ENCODE measurements at places on chromosomes 5 and 9.
A peak's percentile ranks its signal among the peaks of the same experiment; 100 is the strongest.

- DNase-seq: no peak
- peak overlapping the region; percentile 75 for H3K4me3 ChIP-seq
- H3K4me1 ChIP-seq: peaks cover 15% of the 10 kb centered on the region
These were observed 809 bp downstream of the MCCC2 start for GRCh38 chr5:71587766-71588532.

DNA sequence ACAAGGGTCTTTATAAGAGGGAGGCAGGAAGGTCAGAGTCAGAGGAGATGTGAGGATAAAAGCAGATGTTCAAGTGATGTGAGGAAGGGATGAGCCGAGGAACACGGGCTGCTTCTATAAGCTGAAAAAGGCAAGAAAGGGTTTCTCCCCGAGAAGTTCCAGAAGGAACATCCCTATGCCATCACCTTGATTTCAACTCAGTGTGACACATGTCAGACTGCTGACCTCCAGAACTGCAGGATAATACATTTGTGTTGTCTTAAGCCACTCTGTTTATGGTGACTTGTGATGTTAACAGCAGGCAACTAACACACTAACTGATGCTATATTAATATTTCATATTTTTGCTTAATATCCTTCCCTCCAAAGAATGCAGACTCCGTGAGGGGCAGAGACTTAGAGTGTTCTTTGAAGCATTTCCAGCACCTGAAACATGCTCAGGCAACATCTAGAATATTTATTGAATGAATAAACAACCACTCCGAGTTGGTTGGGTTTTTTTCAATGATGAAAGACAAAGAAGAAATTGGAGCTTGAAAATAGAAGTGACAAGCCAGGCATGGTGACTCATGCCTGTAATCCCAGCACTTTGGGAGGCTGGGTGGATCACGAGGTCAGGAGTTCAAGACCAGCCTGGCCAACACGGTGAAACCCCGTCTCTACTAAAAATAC lies 77.6 kb upstream of the ADRA1B start:
- no peak overlapping the region for H3K27ac ChIP-seq
- no peaks in the 10 kb centered on the region for H3K36me3 ChIP-seq
- no peak for DNase-seq
- H3K27me3 ChIP-seq: no peaks in the 10 kb centered on the region

- no peaks in the 10 kb centered on the region for H3K4me1 ChIP-seq
- H3K27me3 ChIP-seq: no peaks in the 10 kb centered on the region
- no peak for DNase-seq
- no peaks in the 10 kb centered on the region for H3K36me3 ChIP-seq
- no peak overlapping the region for H3K4me3 ChIP-seq
These were observed 191.0 kb downstream of the GLIS3 start for GRCh38 chr9:4108754-4109465.

GRCh38 chr5:120035181-120035580 lies 405.8 kb downstream of the FAM170A start:
- H3K27ac ChIP-seq: no peak overlapping the region
- H3K4me1 ChIP-seq: peaks cover 25% of the 10 kb centered on the region
- no peaks in the 10 kb centered on the region for H3K27me3 ChIP-seq
- DNase-seq: no peak

DNA sequence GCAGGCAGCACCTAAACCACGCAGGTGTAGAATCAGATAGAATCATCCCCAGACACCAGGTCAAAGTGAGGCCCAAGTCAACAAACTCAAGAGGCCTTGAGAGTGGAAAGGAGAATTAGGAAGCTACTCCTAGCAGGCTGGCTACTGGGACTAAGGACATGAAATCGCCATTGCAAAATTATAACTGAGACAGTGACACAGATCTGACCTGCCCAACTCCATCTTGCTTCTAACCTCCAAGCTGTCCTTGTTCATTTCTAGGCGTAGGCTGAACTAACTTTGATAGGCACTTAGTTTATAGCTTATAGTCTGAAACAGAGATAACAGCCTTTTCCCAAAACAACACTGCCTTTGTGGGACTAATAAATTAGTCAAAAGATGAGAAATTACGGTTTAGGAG lies 52.8 kb downstream of the ACTL7B start:
- H3K27me3 ChIP-seq: no peaks in the 10 kb centered on the region
- no peak overlapping the region for H3K4me3 ChIP-seq
- no peak for DNase-seq
- no peak overlapping the region for H3K27ac ChIP-seq
- no peaks in the 10 kb centered on the region for H3K36me3 ChIP-seq

DNA sequence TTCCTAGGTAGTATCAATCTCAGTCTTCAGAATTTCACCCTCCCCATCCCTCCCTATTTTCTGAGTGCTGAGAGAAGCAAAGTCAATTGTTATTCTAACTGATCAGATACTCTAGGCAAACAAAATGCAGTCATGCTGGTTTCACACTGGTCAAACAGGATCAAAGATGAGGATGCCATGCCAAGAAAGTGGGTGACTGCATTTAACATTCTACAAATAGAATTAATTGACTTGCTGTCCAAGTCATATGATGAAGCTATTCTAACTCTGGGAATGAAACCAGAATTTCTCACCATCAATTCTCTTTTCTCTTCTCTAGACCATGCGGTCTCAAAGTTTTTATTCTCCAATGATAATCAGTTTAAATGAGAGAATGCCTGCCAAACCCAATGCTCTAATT lies 112.5 kb downstream of the CTNND2 start:
- no peak overlapping the region for H3K4me3 ChIP-seq
- H3K4me1 ChIP-seq: no peaks in the 10 kb centered on the region
- H3K27me3 ChIP-seq: no peaks in the 10 kb centered on the region
- no peak for DNase-seq
- no peak overlapping the region for H3K27ac ChIP-seq

DNA sequence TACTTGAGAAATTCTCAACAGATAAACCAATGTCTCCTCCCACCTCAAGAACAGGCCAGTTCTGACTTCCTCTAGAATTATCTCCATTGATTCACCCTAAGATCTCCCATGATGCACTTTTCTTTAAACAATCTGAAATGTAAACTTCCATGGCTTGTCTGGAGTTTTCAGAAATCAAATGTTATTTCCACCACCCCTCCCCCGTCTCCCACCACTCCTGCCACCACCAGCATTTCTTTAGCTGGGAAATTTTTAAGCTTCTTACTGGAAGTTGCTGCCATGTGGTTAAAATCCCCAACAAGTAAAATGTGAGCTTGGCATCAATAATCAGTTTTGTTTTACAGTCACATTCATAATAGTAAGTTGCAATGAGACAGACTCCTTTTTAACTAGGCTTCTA lies 32.8 kb upstream of the BASP1 start:
- no peaks in the 10 kb centered on the region for H3K36me3 ChIP-seq
- H3K27ac ChIP-seq: no peak overlapping the region
- H3K4me1 ChIP-seq: no peaks in the 10 kb centered on the region
- H3K27me3 ChIP-seq: no peaks in the 10 kb centered on the region

DNA sequence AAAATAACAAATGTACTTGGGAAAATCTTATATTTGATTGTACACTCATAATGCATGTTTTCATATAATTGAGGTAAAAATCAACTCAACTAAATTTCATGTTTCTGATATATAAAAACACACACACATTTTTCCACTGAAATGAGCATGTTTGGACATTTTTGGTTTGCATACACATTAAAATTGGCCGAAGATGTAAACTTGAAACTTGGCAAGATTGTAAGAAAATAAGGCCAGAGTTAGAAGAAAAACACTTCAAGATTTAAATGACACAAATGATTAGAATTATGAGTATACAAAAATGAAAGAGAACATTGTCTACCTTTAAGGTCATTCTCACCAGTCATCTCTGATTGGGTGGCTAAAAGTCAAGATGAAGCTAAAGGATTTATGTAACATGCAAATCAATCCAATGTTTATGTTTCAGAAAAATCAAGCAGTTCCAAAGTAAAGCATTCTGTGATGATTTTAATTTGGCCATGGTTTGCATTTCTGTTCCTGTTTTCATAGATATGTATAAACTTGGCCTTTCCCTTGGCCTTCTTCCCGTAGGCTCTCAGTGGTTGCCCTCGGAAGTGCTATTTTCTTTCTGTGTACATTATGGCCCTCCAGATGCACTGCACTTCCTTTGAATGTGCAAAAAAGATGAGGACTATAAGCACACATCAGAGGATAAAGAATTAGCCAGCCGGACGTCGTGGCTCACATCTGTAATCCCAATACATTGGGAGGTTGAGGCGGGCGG lies 1105.4 kb upstream of the DMAC1 start:
- no peaks in the 10 kb centered on the region for H3K27me3 ChIP-seq
- no peak overlapping the region for H3K4me3 ChIP-seq
- H3K27ac ChIP-seq: no peak overlapping the region
- H3K36me3 ChIP-seq: no peaks in the 10 kb centered on the region

DNA sequence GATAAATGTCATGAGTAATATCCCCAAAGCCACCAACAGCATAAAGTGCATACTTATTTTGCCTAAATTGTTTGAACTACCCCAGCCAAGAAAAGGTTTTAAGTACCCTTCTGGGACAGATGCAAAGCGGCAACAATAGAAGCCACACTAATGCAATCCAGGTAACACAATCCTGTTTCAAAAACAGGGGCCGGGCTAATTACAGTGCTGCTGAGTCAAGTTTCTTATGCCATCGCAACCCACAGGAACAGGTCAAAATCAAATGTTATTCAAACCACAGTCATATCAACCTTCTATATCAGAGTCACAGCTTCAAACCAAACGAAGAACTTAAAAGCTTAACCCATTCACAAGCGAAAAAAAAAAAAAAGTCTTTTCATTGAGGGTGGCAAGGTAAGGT lies 28.3 kb downstream of the EBF1 start:
- H3K36me3 ChIP-seq: no peaks in the 10 kb centered on the region
- DNase-seq: no peak
- peaks cover 2% of the 10 kb centered on the region for H3K27me3 ChIP-seq
- no peak overlapping the region for H3K27ac ChIP-seq

DNA sequence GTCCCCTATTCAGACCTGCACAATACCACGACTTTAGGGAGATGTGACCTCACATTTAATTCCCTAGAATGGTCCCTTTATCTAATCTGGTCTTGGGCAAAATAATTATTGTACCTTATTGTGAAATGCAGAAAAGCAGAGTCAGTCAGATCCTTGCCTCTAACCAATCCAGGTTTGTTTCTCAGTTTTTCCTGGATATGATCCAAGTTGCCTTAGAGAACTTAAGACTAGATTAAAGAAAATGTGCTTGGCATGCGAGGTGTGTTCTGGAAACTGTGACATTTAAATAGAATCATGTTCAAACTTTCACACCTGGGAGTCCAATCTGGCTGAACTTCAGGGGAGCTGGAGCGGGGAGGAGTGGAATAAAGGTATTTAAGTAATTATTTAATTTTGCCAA lies 696.2 kb downstream of the DNAH5 start:
- H3K27me3 ChIP-seq: no peaks in the 10 kb centered on the region
- peaks cover 7% of the 10 kb centered on the region for H3K4me1 ChIP-seq
- no peak for DNase-seq

DNA sequence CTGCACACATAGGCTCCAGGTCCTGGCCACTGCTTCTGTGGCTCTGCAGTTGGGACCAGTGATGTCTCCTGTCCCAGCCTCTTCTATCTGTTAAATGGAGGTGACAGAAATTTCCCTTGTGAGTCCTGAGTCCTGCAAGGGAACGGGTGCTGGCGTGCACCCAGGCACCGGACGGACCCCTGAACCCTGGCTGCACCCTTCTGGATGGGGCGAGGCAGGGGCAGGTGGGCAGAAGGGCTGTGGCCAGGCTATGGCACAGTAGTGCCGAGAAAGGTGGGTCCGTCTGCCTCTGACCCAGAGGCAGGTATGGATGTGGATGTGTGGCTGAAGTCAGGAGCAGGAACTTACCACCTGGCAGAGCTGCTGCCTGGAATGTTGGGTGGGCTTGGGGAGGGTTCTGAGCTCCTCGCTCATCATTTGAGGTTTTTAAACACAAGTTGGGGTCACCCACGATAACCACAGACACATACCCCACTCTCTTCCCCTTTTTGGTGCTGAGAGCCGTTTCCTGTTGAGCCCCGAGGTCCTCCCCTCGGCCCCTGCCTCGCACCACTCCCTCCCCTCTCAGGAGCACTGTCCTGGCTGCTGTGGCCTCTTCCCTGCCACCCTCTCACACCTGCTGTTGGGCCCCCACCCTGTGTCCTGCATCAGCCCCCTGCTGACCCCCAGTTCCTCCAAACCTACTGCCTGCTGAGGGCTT lies 82.0 kb downstream of the COL5A1 start:
- no peak overlapping the region for H3K4me3 ChIP-seq
- H3K27me3 ChIP-seq: peaks cover 6% of the 10 kb centered on the region
- no peak overlapping the region for H3K27ac ChIP-seq

DNA sequence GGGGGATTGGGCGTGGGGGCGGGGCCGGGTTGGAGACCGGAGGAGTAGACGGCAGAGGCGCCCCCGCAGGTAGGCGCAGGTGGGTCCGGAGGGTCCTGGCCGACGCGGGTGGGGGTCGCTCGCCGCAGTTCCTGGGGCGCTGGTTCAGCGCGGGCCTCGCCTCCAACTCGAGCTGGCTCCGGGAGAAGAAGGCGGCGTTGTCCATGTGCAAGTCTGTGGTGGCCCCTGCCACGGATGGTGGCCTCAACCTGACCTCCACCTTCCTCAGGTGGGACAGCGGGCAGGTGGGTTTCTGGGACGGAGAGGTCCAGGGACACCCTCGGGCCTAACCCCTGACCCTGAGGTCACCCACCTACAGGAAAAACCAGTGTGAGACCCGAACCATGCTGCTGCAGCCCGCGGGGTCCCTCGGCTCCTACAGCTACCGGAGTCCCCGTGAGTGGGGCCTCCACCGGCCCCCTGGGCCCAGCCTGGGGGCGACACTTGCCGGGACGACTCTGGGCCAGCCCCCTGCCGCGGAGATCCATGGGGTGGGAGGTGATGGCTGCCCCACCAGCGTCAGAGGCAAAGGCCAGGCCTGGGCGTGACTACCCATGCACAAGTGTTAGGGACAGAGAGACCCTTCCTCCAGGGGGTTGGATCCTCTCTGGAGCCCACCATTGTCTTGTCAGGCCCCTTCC lies 1.7 kb downstream of the PTGDS start:
- no peaks in the 10 kb centered on the region for H3K36me3 ChIP-seq
- no peak overlapping the region for H3K4me3 ChIP-seq
- no peak overlapping the region for H3K27ac ChIP-seq
- peaks cover 22% of the 10 kb centered on the region for H3K4me1 ChIP-seq
- peaks cover 29% of the 10 kb centered on the region for H3K27me3 ChIP-seq

DNA sequence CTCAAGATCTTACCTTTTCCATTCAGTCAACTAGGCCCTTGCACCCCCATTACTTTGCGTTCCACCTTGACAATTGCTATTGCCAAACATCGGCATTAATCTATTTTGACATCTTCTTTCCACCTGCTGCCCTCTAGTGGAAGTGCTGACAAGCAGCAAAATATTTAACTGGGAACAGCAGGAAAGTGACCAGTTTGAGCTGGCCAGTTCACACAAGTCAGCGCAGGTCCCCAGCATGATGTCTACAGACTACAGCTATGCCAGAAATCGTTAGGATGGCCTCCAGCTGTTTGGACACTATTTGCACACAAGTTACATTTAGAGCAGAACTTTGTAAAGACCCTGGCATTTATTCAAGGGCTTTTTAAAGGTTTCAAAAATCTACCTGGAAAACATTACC lies 160.1 kb downstream of the GHR start:
- no peak overlapping the region for H3K4me3 ChIP-seq
- H3K4me1 ChIP-seq: no peaks in the 10 kb centered on the region
- no peaks in the 10 kb centered on the region for H3K27me3 ChIP-seq
- DNase-seq: peak; percentile 45

- H3K4me3 ChIP-seq: no peak overlapping the region
- H3K27ac ChIP-seq: no peak overlapping the region
These were observed 2.7 kb downstream of the CCL27 start for GRCh38 chr9:34659592-34660253.

- H3K27me3 ChIP-seq: peaks cover 17% of the 10 kb centered on the region
- no peak overlapping the region for H3K27ac ChIP-seq
- peaks cover 37% of the 10 kb centered on the region for H3K4me1 ChIP-seq
- peak; percentile 22 for DNase-seq
- H3K36me3 ChIP-seq: no peaks in the 10 kb centered on the region
- H3K4me3 ChIP-seq: no peak overlapping the region
These were observed 61.6 kb upstream of the SPRY4 start for GRCh38 chr5:142386137-142387023.
